Common myeloid progenitor, CD34-positive (primary cell): ENCODE measurements at places on chromosomes 11 and 22.

- DNase-seq = no peak
Observed at GRCh38 chr22:45098056-45098455, 65.7 kb upstream of the NUP50 start.

DNA sequence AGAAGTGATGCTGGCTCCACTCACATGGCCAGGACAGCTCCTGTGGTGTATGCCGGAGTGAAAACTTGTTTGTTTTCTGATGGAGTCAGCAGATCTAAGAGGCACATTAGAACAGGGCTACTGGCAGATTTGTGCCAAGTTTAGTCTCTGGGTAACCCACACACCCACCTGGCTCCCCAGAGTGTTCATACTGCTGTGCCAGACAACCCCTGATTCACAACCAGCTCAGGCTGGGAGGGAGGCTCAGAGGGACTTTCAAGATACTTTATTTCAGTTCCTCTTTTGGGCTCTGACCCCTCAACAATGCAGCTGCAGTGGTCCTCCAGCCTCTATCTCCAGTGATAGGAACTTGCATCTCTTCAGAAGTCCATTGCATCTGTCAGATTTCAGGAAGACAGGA is 8.5 kb downstream of the NTM start:
- DNase-seq = no peak

DNA sequence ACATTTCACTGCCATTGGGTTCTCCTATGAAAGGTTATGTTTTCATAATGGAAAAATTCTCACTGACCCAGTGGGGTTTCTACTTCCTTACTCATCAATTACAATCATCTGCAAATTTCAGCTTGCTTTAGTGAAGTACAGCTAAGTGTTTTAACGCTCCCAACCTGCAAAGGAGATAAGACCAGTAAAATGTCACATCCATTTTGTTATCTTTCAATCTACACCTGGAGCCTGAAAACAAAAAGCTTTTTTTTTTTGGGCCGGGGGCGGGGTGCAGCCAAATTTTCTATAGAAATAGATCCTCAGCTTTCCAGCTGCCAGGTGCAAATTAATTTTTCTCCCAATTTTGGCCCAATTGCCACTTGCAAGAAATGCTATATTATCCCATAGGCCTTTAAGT is 40.6 kb downstream of the CADM1 start:
- DNase-seq = no peak

DNA sequence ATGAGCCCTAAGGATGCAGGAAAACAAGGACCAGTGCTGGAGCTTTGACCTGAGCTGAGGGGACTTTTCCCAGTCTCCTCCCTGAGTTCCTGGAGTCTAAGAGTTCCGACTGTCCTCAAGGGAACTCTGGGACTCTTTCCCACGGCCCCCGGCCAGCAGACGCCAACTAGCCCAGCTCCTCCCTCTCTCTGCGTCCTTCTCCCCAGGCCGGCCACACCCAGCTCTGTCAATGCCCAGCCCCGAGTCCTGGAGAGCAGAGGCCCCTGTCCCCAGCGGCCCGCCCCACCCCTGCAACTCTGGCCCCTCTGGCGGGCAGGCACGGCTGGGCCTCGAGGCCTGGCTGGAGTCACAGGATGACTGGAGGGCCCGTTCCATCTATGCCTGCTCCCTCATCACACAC is 29.8 kb downstream of the NECTIN1 start:
- no peak for DNase-seq

DNA sequence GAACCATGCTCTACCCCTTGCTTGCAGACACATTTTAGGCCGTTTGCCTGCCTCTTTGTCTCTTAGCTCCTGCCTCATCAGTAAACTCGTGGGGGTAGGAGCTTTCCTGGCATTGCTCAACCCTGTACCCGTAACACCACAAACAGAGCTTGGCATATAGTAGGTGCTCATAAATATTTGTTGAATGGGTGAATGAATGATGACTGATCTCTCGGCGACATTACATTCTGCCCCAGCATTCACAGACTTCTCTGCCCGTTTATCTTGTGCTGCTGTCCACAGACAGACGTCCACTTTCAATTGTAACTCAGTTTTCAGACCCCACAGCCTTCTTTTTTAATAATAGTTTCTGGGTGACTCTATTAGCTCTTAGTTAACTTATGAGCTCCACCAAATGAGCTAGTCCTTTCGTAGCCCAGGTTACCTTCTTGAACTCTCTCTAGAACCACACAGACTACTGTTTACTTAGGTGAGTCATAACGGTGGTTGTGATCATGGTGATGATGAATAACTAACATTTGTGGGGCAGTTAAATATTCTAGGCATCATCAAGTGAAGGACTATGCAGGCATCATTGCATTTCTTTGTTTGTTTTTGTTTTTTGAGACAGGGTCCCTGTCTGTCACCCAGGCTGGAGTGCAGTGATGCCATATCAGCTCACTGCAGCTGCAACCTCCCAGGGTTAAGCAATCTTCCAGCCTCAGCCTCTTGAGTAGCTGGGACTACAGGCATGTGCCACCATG is 188.4 kb downstream of the ADAMTS15 start:
- DNase-seq = no peak

DNA sequence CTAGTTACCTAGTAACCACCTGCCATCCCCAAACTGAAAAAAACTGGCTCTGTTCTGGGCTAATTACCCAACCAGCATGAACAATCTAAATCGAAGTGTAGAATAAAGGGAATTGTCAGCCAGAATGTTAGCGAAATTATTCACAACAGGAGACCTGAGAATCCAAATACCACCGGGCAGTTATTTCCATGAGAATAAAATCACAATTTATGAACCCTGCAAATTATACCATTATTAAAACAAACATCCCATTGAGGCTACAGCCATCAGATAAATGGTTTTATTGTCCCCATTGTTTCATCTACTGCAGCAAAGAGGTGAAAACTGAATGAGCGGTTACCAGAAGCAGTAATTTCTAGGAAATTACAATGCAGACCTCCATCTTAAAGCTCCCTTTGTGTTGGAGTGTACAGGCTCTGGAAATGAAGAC is 21.7 kb downstream of the FAM168A start:
- DNase-seq = no peak

GRCh38 chr11:837189-837989 is 4.6 kb downstream of the CD151 start:
- no peak for DNase-seq

DNA sequence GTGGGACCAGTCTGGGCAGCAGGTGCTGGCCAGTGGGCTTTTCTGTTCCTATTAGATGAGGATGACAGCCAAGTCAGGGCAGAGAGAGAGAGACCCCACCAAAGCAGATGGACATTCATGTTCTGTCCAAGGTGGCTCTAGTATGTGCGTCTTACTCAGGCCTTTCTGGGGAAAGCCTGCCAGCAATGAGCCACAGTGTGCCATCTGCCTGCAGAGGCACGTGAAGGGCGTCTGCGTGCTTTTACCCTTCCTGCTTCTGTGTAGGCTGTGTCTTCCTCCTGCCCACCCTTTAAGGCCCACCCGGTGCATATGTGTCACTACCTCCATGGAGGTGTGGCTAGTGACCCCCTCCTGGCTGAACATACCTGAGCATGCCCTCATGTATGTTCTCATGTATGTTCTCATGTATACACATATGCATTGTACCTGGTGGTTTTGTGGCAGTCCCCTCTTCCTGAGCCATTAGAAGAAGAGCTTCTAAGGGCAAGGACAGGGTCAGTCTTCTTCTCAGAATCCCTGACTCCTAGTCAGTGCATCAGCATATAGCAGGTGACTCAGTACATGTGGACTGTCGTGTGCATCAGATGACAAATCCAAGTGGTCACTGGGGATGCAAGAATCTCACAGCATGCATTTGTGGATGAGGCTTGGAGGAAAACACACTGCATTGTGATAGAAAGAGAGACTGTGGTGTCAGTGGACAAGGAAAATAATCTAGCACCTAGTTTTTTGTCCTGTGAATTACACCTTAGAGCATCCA is 90.4 kb upstream of the YWHAH start:
- no peak for DNase-seq
